Endothelial cell of umbilical vein (primary cell): ENCODE measurements at places on chromosomes 6 and 20. TPM values are rescaled to one million over a fixed set of nuclear protein-coding genes. Genes with fewer than 3 reads are reported as not detected.

GRCh38 chr6:119586250-119586882 lies 236.8 kb upstream of the MAN1A1 start:
- no peaks in the 10 kb centered on the region for H3K4me1 ChIP-seq
- H3K4me3 ChIP-seq = no peak overlapping the region
- H3K27ac ChIP-seq = no peak overlapping the region
- DNase-seq = no peak
- H3K36me3 ChIP-seq = no peaks in the 10 kb centered on the region

GRCh38 chr20:38870733-38871559 lies 55.3 kb upstream of the FAM83D start:
- H3K27ac ChIP-seq = no peak overlapping the region
- H3K4me3 ChIP-seq = no peak overlapping the region
- no peaks in the 10 kb centered on the region for H3K36me3 ChIP-seq
- peaks cover 35% of the 10 kb centered on the region for H3K4me1 ChIP-seq

GRCh38 chr20:49693435-49694171 lies 20.1 kb downstream of the B4GALT5 start:
- DNase-seq = no peak
- peaks cover 53% of the 10 kb centered on the region for H3K4me1 ChIP-seq
- H3K4me3 ChIP-seq = no peak overlapping the region
- no peak overlapping the region for H3K27ac ChIP-seq

GRCh38 chr20:38355161-38356012 lies 9.1 kb downstream of the LBP start:
- no peak overlapping the region for H3K4me3 ChIP-seq
- no peaks in the 10 kb centered on the region for H3K36me3 ChIP-seq
- no peak overlapping the region for H3K27ac ChIP-seq
- no peaks in the 10 kb centered on the region for H3K27me3 ChIP-seq
- no peak for DNase-seq

- no peak overlapping the region for H3K27ac ChIP-seq
- H3K4me3 ChIP-seq = no peak overlapping the region
- H3K36me3 ChIP-seq = no peaks in the 10 kb centered on the region
- DNase-seq = no peak
Measured at GRCh38 chr20:52923123-52923937, 48.8 kb upstream of the TSHZ2 start.

DNA sequence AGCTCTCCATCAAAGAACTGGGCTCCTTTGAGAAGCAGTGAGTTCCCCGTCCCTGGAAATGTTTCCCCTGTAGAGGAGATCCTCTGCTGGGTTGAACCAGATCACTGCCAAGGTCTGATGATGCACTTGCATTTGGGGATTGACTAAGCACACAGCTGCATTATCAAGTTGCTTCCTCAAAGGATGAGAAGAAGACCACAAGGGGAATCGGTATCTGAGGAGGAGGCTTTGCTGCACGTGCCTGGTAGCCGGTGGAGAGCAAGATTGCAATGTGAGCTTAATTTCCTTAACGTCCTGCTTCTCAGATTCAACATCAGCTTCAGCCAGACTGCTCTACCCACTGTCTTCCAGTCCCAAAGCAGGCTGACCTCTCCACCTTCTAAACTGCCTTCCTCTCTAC lies 128.8 kb upstream of the STMND1 start:
- DNase-seq = no peak
- no peaks in the 10 kb centered on the region for H3K36me3 ChIP-seq
- no peak overlapping the region for H3K4me3 ChIP-seq
- H3K4me1 ChIP-seq = no peaks in the 10 kb centered on the region
- H3K27me3 ChIP-seq = peaks cover 46% of the 10 kb centered on the region

SLC17A3 gene
- total RNA-seq = not detected in 2 replicates

- no peaks in the 10 kb centered on the region for H3K4me1 ChIP-seq
- H3K27ac ChIP-seq = no peak overlapping the region
- H3K27me3 ChIP-seq = no peaks in the 10 kb centered on the region
- no peak overlapping the region for H3K4me3 ChIP-seq
- no peaks in the 10 kb centered on the region for H3K36me3 ChIP-seq
Measured at GRCh38 chr6:153568628-153569027, 437.5 kb upstream of the RGS17 start.

GRCh38 chr20:4667836-4668235 lies 53.9 kb upstream of the PRND start:
- no peak for DNase-seq
- H3K36me3 ChIP-seq = no peaks in the 10 kb centered on the region
- H3K4me3 ChIP-seq = no peak overlapping the region
- peaks cover 20% of the 10 kb centered on the region for H3K4me1 ChIP-seq
